Right atrium auricular region (tissue), 2 donors: ENCODE measurements at places on chromosomes 4 and X. TPM values are rescaled to one million over a fixed set of nuclear protein-coding genes. Genes with fewer than 3 reads are reported as not detected.

GRCh38 chr4:185787926-185788679 lies 23.9 kb downstream of the SORBS2 start:
- no peak for DNase-seq

The TRAPPC2 gene
- 6.6 TPM for total RNA-seq

The ARHGAP4 gene
- 7.6 TPM for total RNA-seq

The NHSL2 gene
- total RNA-seq: 9.3 TPM

The STS gene
- total RNA-seq: 6.2 TPM

DNA sequence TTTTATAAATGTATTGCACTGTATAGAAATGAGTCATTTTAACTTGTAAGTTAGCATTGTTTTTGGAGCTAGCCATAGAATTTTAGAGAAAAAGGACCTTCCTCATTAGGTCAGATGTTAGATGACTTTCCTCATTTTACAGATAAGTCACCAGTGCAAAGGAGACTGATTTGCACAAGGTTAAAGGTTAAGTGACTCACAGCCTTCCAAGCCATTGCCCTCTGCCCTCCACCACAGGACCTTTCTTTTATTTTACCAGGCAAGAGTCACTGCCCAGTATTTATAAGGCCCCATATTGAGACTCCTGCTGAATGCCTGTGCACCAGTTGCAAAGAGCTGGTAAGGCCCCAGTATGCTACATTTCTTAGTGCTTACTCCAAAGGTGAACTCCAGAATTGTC lies 4.2 kb upstream of the ABCG2 start:
- DNase-seq: no peak

- no peak for DNase-seq
Observed at GRCh38 chr4:163395055-163395454, 51.4 kb downstream of the NPY5R start.

GRCh38 chrX:20362268-20363267 lies 95.9 kb upstream of the RPS6KA3 start:
- DNase-seq: no peak

GRCh38 chrX:140434347-140434746 lies 70.5 kb downstream of the SOX3 start:
- no peak for DNase-seq

The NAT8L gene
- total RNA-seq: 3.2 TPM

DNA sequence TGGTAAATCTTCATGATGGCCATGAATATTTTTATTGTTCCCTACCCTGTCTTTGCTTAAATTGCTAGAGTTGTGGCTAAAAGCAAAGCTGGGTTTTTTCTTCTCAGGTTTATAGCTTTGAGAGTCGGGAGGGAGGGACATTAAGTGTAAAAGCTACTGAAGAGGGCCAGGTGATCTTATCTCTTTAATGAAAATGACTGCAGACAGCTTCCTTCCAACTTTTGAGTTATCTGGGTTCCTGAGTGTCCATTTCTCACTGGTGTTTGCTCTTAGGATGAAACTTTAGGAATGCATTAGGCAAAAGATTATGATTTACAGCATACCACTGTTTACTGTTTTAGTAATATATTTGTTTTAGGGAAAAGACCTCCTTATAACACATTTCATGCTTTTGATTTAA lies 187.7 kb downstream of the SHROOM3 start:
- DNase-seq: no peak

The SYN1 gene
- total RNA-seq: 7.0 TPM

DNA sequence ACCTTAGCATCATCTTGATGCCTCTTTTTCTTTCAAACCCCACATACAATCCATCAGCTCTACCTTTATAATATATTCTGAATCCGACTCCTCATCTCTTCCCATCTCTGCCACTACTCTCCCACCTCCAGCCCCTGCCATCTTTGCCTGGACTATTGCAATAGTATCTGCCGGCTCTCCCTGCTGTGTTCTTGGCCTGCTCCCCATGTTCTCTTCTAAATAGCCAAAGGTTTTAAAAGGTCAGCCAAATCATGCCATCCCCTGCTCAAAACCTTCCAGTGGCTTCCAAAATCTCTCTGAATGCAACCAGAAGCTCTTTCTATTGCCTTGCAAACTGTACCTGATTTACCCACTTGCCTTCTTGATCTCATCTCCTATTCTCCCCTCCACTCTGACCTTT lies 266.0 kb downstream of the PTTG2 start:
- DNase-seq: no peak

DNA sequence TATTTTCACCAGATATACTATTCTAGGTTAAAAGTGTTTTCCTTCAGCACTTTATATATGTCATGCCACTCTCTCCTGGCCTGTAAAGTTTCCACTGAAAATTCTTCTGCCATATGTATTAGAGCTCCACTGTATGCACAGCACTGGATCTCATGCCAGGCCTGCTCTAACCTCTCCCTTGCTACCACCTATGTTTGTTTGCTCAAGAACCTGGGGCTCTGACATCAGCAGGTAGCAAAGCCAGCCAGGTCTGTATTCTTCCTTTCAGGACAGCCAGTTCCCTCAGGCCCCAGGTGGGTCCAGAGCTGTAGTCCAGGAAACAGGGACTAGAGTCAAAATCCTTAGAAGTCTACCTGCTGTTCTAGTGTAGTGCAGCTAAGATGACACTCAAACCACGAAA lies 19.1 kb upstream of the MUC7 start:
- no peak for DNase-seq

- no peak for DNase-seq
Observed at GRCh38 chrX:30904186-30904585, 15.1 kb upstream of the TAB3 start.

GRCh38 chr4:102036619-102037376 lies 246.3 kb downstream of the BANK1 start:
- no peak for DNase-seq

- DNase-seq: no peak
Observed at GRCh38 chr4:106614441-106614840, 245.9 kb upstream of the GIMD1 start.

- DNase-seq: no peak
Observed at GRCh38 chr4:42048394-42048793, 58.1 kb downstream of the SLC30A9 start.

The HS3ST1 gene
- 2.8 TPM for total RNA-seq

The HTRA3 gene
- 124 TPM for total RNA-seq

- no peak for DNase-seq
Observed at GRCh38 chr4:89757154-89757719, 79.7 kb downstream of the SNCA start.

- peak; percentile 77 for DNase-seq
Observed at GRCh38 chr4:13654162-13654797, 26.8 kb upstream of the BOD1L1 start.

- no peak for DNase-seq
Observed at GRCh38 chr4:127469542-127469941, 163.2 kb upstream of the INTU start.

The MAGEB2 gene
- not detected for total RNA-seq

The SPANXB1 gene
- total RNA-seq: not detected

DNA sequence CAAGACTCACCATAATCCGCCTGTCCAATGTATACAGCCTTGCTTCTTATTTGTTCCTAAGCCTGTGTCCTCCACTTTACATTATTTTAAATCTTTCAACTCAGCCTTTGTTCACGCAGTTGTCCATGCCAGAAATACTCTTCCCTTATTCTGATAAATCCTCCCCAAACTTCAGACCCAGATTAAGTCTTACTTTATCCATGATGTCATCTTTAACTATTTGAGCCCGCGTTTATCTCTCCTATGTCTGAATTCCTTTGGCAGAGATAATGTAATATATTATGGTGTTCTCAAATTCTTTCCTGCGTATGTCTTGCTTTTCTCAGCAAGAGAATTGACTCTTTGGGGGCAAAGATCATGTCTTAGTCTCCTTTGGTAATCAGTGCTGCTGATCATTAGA lies 129.6 kb downstream of the LUZP4 start:
- no peak for DNase-seq

DNA sequence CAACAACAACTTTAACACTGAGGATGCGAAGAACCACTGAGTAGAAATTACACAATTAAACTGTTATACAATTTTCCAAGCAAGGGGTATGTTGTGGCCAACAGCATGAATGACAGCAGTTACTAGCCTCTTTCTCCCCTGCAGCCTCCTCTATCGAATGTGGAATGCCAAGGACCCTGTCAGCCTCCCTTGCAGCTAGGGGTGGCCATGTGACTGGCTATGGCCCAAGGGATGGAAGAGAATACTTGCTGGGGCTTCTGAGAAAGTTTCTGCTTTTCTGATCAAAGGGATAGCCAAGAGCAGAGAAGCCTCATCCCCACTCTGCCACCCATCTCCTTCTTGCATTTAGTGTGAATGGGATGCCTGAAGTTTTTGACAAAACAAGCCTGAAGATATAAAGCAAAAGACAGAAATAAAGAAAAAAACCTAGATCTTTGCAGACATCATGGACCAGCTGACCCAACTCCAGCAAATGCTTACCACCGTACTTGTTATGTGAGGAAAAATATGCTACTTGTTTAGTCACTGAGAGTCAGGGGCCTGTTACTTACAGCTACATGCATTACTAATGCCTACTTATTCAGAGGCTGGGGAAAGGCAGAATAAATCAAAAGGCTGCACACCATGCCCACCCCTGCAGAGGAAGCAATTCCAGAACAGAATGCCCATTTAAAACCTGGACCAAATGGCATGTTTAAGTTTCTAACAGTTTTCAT lies 32.0 kb downstream of the DCTD start:
- no peak for DNase-seq

DNA sequence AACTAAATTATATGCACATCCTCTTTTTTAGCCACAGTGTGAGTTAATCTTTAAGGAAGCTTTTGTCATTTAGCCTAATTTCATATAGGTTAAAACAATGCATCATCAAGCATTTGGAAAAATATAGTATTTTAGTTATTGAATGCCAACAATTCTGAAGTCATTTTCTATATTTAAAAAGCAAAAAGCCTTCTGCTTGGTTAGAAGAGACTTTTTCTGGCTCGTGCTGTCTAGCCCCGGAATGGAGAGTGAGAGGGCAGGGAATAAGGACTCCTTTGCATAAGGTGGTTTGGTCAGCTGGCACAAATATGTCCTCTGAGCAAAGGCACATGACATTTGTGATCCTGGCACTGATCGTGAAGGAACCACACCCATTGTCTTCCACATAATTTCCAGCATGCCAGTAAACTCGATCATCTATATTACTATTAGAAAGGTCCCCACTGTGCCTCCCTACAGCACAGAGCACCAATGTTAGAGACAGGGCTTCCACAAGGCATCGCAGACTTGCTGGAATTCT lies 393.7 kb upstream of the INTU start:
- DNase-seq: no peak

The PFKFB1 gene
- total RNA-seq: not detected

The SLC6A8 gene
- total RNA-seq: 71.3 TPM

DNA sequence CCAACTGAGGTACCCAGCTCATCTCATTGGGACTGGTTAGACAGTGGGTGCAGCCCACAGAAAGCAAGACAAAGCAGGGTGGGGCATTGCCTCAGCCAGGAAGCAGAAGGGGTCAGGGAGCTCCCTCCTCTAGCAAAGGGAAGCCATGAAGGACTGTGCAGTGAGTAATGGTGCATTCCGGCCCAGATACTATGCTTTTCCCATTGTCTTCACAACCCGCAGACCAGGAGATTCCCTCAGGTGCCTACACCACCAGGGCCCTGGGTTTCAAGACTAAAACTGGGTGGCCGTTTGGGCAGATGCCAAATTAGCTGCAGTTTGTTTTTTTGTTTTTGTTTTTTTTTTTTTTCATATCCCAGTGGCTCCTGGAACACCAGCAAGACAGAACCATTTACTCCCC lies 235.3 kb downstream of the TACR3 start:
- DNase-seq: no peak

DNA sequence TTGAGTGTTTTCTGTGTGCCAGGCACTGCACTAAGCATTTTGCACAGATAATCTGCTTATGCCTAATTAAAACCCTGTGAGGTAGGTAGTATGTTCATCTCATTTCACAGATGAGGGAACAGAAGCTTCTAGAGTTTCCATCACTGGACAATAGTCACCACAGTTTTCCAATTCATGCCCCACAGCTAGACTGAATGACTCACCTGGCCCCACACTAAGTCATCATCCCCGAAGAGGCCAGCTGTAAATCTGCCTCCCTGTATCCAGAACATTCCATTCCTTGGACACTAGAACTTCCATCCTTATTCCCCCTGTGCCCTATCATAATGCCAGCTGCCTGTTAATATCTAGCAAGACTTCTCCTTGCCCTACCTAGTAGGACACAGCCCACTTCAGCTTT lies 40.9 kb upstream of the NYX start:
- no peak for DNase-seq

DNA sequence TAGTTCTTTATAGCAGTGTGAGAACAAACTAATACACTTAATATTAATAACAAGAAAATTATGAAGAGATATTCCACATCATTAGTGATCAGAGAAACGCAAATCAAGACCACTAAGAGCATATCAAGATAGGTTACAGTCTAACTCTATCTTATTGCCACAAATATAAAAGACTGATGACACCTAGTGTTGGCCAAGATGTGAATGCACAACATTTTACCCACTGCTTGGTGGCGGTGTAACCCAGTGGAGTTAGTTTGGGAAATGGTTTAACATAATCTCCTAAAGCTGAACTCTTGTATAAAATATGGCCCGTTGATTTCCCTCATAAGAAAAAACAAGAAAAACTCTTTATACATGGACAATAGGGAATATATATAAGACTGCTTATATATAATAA lies 92.4 kb downstream of the SLITRK2 start:
- no peak for DNase-seq

- DNase-seq: peak; percentile 94
Observed at GRCh38 chrX:49184294-49185281, 1.6 kb downstream of the PRICKLE3 start.

The CFP gene
- 2.2 TPM for total RNA-seq

The MAGEA11 gene
- total RNA-seq: not detected

DNA sequence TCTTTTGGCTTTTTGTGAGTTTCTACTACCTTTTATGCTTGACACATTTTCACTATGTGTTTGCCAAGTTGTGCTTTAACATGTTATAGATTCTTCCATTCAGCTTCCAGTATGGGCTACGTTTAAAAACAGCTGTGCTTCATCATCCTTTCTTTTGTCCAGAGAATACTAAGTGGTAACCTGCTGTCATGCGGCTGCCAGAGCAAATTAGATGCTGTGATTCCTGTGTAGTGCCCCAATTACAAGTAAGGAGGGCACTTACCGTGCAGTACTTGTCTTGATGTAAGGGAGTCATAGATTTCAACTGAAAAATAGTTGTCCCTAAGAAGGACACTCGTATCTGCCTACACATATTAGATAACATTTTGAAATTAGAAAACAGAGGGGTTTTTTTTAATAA lies 531.8 kb upstream of the GALNTL6 start:
- DNase-seq: no peak

The MXRA5 gene
- 4.2 TPM for total RNA-seq

The RAB40AL gene
- total RNA-seq: not detected

DNA sequence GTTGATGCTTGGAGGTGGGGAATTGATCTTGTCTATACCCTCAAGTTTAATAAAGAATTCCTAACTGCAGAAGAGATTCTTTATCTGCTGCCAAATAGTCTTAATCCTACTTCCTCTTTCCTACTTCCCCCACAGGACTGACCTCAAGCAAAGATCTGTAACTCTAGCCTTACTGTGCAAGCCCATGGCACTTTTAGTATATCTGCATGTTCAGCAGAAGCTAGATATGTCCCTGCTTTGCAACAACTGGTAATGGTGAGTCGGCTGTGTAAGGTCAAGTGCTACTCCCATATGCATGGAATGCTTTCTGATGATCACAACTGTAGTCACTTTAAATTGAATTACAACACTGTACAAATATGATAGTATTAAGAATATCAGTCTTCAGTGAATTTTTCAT lies 26.3 kb upstream of the PDS5A start:
- no peak for DNase-seq
